ENCODE measurements at places on chromosomes 12 and 14.

- no peak for DNase-seq
Measured at GRCh38 chr12:78088391-78088832, 257.7 kb downstream of the NAV3 start.

DNA sequence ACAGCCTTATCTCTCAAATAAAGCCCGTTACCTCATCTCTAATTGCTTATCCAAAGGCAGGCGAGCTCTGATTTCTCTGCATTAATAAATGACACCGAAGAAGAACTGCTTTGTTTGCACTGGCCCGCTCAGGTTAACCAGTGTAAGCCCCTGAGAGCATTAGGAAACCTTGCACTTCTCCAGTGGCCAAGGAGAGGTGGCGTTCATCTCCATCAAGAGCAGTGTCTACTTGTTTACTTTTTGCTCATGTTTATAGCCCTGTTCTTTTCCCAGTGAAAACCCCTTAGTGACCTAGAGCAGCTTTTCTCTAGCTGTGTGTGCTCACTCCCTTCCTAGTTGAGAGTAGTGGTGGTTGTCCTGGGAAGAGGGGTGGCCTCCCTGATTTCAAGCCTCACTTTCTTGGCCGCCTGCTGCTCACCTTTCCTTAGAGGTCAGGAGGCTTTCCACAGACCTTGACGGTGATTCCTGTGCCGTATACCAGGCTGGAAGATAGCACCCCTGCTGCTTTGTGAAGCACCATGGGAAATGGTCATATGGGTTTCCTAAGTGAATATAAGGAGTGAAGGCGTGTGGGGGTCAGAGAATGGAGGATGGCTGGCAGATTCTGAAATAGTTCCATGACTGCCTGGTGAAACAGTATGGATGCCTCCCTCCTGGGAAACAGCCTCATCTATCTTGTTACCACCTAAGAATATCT lies 16.6 kb downstream of the FBXW8 start:
- no peak for DNase-seq

DNA sequence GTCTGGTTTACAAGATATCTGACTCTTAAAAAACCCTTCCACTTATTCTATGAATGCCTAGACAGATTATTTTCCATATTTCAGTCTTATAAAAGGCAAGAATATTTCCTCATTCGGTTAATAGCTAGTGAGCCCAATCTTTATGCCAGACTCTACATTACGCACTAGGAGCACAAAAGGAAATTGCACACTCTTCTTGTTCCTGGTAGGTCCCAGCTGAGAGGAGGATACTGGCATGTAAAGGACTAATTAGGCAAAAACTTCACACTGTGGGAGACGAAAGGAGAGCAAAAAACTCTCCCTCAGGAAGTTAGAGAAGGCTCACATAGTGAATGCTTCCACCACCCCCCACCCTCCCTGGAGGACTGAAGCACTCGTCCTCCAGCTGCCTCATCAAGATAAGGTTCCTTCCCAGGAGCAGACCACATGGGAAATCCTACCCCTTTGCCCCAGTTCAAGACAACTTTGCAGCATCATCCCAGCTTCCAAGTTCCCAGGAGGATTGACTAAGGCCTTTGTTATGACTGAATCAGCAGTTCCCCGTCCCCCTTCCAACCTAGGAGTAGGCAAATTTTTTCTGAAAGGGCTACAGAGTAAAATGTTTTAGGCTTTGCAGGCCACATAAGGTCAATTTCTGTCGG lies 14.5 kb downstream of the CAPZA3 start:
- DNase-seq: peak; percentile 94

- DNase-seq: no peak
Measured at GRCh38 chr14:98714626-98715425, 557.2 kb downstream of the BCL11B start.

DNA sequence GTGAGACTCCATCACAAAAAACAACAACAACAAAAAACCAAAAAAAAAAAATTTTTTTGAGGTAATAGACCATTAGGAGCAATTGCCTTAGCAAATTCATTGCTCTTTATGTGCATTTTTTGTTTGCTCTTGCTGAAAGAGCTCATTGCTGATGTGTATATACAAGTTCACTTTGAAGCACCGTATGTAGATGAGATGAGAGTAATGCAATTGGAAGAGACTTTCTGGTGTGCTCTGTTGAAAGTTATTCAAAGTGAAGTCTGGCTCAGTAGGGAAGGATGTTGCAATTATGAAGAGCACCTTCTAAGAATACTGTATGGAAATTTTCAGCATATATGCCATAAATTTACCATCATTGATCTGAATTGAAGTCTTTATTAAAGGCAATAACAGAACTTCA lies 46.7 kb upstream of the KLRD1 start:
- no peak for DNase-seq

GRCh38 chr12:52971679-52972329 lies 22.9 kb downstream of the KRT18 start:
- DNase-seq: peak; percentile 44

- no peak for DNase-seq
Measured at GRCh38 chr14:100659345-100660001, 67.2 kb upstream of the DLK1 start.

- no peak for DNase-seq
Measured at GRCh38 chr12:18872770-18873169, 134.9 kb downstream of the CAPZA3 start.

- no peak for DNase-seq
Measured at GRCh38 chr12:15505616-15506015, 183.3 kb downstream of the PTPRO start.

- no peak for DNase-seq
Measured at GRCh38 chr14:70257526-70257925, 68.8 kb upstream of the SLC8A3 start.

- DNase-seq: no peak
Measured at GRCh38 chr12:104741077-104741476, 217.0 kb downstream of the SLC41A2 start.

DNA sequence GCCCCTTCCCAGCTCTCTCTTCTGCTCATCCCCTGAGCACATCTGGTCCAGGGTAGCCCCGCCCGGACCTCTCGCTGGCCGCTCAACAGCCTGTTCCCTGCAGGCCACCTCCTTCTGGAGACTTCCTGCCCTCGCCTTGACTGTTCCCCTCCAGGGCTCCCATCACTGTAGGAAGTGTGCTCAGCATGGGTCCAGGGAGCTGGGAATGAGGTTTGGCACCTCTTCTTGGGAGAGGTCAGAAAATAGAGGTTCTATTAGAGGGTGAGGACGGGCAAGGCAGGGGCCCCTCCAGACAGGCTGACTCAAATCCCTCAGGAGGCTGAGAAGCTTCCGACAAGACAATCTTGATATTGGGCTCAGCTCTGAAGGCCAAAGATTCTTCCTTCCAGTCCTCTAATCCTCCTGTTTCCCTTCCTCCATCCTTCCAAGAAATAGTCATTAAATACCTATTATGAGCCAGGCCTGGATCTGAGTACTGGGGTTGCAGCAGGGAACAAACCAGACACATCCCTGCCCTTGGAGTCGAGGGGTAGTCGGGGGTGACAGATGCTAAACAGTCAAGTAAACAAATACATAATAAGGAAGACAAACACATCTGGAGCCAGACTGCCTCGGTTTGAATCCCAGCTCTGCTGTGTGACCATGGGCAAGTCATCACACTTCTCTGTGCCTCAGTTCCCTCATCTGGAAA lies 30.6 kb downstream of the CMKLR1 start:
- no peak for DNase-seq

DNA sequence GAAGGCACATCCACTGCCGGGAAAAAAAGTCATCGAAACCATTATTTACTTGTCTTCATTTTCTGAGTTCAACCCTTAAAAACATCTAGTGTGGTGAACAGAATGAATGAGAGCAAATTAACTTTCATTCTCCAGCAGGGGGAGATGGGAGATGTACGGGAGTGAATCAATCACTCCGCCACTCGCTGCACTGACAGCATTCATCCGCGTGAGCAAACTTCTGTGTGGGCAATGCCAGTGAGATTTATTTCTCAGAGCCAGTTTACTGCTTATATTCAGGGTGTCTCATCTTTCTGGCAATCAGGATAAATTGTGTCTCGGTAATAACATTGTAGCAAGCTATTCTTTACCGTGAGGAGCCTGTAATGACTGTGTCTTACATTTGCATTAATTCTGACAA lies 463.6 kb upstream of the MIS18BP1 start:
- no peak for DNase-seq

- DNase-seq: no peak
Measured at GRCh38 chr12:31362759-31363415, 36.9 kb upstream of the SINHCAF start.

DNA sequence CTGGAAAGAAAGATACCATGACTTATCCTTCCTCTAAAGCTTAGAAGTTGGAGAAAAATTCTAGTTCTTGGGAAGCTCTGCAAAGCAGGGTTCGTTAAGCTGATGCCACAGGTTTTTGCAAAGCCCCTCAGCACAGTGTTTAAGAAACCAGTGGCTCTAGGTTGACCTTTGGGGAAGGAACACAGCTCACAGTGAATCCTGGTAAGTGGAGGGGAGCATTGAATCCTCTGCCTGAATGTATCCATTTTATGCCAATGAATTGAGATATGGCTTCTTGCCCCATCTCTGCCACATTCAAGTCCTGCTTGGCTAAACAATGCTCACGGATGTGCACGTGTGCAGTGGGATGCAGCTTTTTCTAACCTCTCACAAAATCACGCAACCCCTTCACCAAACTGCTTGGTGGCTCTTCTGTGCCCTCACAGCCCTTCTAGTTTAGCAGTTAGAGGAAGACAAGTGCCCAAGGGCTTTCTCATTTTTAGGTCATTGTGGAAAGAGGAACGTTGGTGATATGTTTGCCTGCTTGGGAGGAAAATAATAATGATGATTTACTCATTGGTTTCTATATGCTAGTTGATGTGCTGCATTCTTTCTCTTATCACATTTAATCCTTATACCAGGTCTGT lies 111.3 kb downstream of the DAD1 start:
- no peak for DNase-seq

GRCh38 chr12:44377443-44378187 lies 498.5 kb downstream of the NELL2 start:
- no peak for DNase-seq

DNA sequence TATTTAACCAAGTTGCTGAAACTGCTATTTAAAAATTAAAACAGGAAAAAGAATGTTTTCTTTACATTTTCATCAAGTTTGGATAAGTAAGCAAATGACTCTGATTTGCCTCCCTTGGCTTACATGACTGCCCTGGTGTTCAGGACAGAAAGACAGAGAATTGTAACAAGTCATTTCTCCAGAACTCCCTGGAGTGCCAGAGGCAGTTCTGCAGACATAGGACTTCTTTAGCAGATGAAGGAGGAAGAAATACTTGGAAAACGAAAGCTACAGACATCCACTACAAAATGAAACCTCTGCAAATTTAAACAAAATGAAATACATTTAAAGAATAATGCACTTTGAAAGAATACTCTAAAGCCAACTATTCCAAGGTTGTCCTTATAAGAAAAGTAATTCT lies 253.9 kb downstream of the LRFN5 start:
- DNase-seq: no peak

GRCh38 chr12:57250956-57251355 lies at the start of gene STAC3:
TSS of gene STAC3 (minus strand) at chr12:57251187. CDS start at chr12:57249636, 1,551 bp downstream.
- no peak for DNase-seq

DNA sequence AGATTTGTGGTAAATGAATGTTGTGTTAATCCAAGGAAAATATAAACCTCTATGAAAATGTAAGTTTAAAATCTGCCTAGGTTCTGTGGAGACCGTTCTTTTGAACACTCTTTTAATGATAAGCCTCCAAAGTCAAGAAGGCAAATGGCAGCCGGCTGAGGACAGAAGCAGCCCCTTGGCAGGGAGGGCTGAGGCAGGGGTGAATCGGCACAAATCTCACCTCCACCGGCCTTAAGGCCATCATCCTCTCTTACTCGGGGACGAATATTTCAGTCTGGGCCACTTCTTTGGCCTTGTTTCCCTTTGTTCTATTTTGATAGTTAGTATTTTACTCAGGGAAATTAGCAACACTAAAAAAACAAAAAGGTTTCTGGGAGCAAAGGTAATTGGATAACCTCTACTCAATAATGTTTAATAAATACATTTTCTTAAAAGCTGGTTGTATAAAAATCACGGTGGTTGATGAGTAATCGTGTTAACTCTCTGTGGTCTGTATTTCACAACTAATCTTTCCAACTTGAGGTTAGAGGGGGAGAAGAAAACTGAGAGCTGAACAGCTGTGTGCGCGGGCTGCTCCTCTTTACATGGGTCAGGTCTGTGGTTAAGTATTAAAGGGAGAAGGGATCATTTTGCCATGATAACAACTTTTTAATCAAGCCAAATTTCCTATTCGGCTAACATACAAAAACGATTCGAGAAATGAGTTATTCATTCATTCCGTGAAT lies 18.6 kb downstream of the LGMN start:
- peak; percentile 75 for DNase-seq

- DNase-seq: no peak
Measured at GRCh38 chr12:50564237-50564947, 59.6 kb downstream of the DIP2B start.

DNA sequence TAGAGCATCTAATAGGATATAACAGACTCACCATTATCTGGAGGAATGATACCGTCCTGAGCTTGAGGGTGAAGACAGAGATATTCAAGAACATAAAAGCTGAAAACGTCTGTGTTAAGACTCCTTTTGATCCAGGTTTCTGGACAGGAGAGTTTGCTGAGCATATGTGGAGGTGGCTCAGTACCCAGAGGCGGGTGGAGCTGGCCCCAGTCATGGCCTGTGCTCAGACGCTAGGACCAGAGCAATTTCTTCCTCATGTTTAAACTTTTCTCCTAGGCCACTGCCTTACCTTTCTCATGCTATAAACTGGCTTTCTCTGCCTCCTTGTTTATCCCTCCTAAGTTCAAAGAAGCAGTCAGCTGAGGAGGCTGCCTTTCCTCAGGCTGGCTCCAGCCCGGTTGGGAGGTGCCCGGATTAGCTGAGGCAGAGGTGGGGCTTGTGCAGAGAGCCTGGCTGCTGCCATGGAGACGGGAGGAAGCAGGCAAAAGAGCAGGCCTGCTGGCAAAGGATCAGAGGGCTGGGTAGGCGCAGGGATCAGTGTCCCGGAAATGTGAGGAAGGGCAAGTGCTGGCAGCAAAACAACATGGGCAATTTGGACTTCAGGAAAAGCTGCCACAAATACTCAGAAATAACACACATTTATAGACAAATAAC lies 13.7 kb downstream of the COA8 start:
- DNase-seq: no peak

GRCh38 chr12:69922999-69923398 lies 98.0 kb downstream of the MYRFL start:
- no peak for DNase-seq
